Thoracic aorta (tissue), 2 donors: ENCODE measurements at places on chromosomes 16 and 17. TPM values are rescaled to one million over a fixed set of nuclear protein-coding genes. Genes with fewer than 3 reads are reported as not detected.
A peak's percentile ranks its signal among the peaks of the same experiment; 100 is the strongest.

GRCh38 chr17:80034791-80035686 is 633 bp downstream of the TBC1D16 start:
- H3K27me3 ChIP-seq, result no peaks in the 10 kb centered on the region
- DNase-seq, result no peak
- no peaks in the 10 kb centered on the region for H3K36me3 ChIP-seq
- peak overlapping the region; percentile 69 for H3K4me3 ChIP-seq
- peak overlapping the region; percentile 67 for H3K27ac ChIP-seq

DNA sequence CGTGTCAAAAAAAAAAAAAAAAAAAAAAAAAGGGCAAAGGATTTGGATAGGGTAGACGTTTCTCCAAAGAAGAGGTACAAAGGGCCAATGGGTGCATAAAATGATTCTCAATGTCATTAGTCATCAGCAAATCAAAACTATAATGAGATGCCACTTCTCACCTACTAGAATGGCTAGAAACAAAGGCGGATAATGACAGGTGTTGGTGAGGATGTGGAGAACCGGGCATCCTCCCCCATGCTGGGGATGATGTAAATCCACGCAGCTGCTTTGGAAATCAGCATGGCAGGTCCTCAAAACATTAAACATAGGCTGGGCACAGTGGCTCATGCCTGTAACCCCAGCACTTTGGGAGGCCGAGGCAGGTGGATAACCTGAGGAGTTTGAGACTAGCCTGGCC is 9.4 kb downstream of the ITGAX start:
- no peak overlapping the region for H3K27ac ChIP-seq
- H3K27me3 ChIP-seq, result no peaks in the 10 kb centered on the region
- H3K36me3 ChIP-seq, result no peaks in the 10 kb centered on the region
- DNase-seq, result no peak
- H3K4me1 ChIP-seq, result no peaks in the 10 kb centered on the region

DNA sequence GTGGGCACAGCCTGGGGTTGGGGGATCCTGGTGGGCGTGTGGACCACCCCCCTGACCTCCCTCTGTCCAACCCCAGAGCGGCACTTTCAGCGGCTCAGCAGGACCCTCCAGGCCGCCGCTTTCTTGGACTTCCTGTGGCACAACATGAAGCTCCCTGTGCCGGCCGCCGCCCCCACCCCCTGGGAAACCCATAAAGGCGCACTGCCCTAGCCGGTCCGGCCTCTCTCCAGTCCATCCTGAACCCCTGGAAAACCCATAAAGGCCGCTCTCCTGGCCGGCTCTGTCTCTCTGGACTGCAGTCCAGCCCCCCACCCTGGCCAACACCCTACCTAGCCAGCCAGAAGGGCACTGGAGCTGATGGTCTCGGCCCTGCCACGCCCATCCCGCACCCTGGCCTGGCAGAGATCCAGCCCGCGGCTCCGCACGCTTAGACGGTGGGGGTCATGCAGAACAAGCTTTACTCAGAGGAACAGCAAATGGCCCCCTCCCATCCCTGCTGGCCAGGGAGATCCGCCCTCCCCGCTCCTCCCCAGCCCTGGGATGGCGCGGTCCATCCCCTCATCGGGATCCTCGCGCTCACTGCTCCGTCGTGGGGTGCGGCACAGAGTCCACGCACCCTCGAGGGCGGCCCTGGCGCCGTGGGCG is 2.7 kb downstream of the NOXO1 start:
- no peak overlapping the region for H3K4me3 ChIP-seq
- peaks cover 46% of the 10 kb centered on the region for H3K36me3 ChIP-seq
- peaks cover 6% of the 10 kb centered on the region for H3K4me1 ChIP-seq

DNA sequence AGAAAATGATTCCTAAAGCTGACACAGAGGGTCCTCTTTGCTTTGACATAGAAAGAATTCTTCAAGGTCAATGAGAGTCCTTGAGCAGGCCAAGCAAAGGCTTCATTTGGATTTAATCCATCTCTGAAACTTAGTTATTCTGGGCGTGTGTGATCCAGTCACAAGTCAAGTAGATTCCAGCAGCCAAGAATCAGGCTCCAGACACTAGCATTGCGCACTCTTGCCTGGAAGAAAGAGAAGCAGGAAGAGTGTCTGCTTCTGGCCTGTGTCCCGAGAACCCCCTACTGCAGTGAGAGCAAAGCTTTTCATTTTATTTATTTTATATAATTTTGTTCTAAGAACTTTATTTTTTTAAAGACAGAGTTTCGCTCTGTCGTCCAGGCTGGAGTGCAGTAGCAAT is 88.2 kb upstream of the CACNG5 start:
- no peak for DNase-seq
- H3K27me3 ChIP-seq, result no peaks in the 10 kb centered on the region
- no peak overlapping the region for H3K27ac ChIP-seq
- H3K36me3 ChIP-seq, result no peaks in the 10 kb centered on the region
- no peak overlapping the region for H3K4me3 ChIP-seq

Gene CDC42EP4
- total RNA-seq, result 134 TPM

- H3K4me3 ChIP-seq, result no peak overlapping the region
- H3K27ac ChIP-seq, result no peak overlapping the region
- H3K36me3 ChIP-seq, result no peaks in the 10 kb centered on the region
Measured at GRCh38 chr16:57825298-57826044, 23.2 kb upstream of the KIFC3 start.

DNA sequence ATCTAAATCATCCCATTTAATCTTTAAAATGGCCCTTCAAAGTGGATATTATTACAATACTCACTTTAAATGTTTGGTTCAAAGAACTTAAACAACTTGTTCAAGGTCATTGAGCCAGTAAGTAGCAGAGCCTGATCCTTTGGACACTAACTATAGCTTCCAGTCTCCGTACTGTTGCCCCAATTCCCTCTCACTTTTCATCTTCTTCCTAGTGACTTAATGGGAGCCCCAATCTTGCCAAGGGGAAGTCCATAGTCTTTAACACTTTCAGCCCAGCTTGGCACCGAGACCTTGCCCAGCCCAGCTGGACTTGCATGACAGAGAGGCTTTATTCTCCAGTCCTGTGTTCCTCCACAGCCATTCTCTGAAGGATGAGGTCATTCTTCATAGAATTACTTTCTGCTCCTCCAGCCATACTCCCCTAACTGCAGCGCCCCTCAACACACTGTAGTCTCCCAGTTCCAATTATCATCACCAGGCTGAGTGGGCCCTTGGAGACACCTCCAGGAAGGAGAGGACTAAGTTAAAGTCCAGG is 49.2 kb upstream of the NLK start:
- H3K36me3 ChIP-seq, result no peaks in the 10 kb centered on the region
- no peak overlapping the region for H3K4me3 ChIP-seq
- H3K4me1 ChIP-seq, result no peaks in the 10 kb centered on the region
- no peak for DNase-seq
- no peak overlapping the region for H3K27ac ChIP-seq

DNA sequence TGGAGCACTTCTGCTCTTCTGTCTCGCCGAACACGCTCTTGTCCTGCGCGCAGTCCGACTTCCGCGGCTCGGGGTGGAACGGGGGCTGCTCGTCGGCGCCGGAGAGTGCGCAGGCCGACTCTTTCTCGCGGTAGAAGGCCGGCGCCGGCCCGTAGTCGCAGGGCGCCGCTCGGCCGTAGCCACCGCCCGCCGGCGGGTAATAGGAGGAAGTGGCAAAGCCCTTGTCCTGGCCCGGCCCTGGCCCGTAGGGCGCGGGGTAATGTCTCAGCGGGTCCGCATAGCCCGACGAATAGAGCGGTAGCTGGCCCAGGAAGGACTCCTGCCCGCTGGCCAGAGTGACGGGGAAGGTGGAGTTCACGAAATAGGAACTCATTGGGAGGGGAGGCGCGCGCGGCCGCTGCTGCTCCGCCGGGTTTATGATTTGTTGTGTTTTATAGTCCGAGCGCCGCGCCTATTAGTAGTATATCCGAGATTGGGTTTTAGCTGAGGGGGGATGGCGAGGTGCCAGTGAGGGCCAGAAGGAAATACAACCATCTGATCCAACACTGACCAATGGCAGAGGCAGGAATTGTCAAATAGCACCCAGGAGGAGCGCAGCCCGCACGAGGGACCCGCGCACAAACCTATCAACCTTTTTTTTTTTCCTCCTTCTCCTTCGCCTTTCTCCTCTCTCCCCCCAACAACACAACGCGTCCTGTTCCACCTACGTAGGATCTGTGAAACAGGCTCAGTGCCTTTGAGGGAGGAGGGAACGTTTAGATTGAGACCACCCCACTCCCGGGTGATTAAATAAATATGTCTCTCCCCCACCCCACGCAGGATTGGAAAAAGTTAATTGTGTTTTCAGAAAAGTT is 4.4 kb upstream of the HOXB5 start:
- H3K27ac ChIP-seq, result no peak overlapping the region
- H3K27me3 ChIP-seq, result no peaks in the 10 kb centered on the region
- no peak for DNase-seq
- peak overlapping the region; percentile 84 for H3K4me3 ChIP-seq
- peaks cover 8% of the 10 kb centered on the region for H3K36me3 ChIP-seq
- peaks cover 45% of the 10 kb centered on the region for H3K4me1 ChIP-seq

GRCh38 chr16:85810097-85810741 is 10.7 kb downstream of the COX4I1 start:
- DNase-seq, result no peak
- H3K27ac ChIP-seq, result no peak overlapping the region
- no peaks in the 10 kb centered on the region for H3K27me3 ChIP-seq
- peaks cover 21% of the 10 kb centered on the region for H3K36me3 ChIP-seq

- DNase-seq, result no peak
- H3K36me3 ChIP-seq, result peaks cover 57% of the 10 kb centered on the region
- H3K27ac ChIP-seq, result no peak overlapping the region
- H3K27me3 ChIP-seq, result no peaks in the 10 kb centered on the region
Measured at GRCh38 chr16:2698103-2698870, 16.0 kb downstream of the KCTD5 start.

DNA sequence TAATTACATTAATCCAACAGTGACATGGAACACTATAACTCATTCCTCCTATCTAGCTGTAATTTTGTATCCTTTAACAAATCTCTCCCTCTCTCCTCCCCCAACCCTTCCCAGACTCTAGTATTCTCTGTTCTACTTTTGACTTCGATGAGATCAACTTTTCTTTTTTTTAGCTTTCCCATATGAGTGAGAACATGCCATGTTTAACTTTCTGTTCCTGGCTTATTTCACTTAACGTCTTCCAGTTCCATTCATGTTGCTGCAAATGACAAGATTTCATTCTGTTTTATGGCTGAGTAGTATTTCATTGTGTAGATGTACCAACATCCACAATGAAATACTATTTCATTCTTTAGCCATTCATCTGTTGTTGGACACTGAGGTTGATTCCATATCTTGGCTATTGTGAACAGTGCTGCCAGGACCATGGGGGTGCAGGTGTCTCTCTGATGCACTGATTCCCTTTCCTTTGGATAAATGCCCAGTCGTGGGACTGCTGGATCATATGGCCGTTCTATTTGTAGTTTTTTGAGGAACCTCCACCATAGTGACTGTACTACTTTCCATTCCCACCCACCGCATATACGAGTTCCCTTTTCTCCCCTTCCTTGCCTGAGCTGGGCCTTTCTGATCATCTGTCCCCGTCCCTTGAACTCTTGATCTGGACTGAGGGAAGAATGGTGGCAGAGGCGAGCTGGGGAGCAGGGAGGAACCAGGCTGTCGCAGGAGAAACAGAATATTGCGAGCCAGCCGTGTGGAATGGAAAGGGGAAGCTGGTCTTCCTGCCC is 7.7 kb upstream of the CEP295NL start:
- peaks cover 19% of the 10 kb centered on the region for H3K4me1 ChIP-seq
- no peak overlapping the region for H3K4me3 ChIP-seq
- DNase-seq, result no peak
